Heart left ventricle (tissue), 16 donors: ENCODE measurements at places on chromosomes 2 and 18. TPM values are rescaled to one million over a fixed set of nuclear protein-coding genes. Genes with fewer than 3 reads are reported as not detected.
A peak's percentile ranks its signal among the peaks of the same experiment; 100 is the strongest.

- H3K4me1 ChIP-seq, result peaks cover 79% of the 10 kb centered on the region
- no peaks in the 10 kb centered on the region for H3K27me3 ChIP-seq
- peak; percentile 44 for DNase-seq
- no peaks in the 10 kb centered on the region for H3K36me3 ChIP-seq
- H3K27ac ChIP-seq, result peak overlapping the region; percentile 93
Observed at GRCh38 chr2:9261231-9261883, 54.7 kb downstream of the ASAP2 start.

DNA sequence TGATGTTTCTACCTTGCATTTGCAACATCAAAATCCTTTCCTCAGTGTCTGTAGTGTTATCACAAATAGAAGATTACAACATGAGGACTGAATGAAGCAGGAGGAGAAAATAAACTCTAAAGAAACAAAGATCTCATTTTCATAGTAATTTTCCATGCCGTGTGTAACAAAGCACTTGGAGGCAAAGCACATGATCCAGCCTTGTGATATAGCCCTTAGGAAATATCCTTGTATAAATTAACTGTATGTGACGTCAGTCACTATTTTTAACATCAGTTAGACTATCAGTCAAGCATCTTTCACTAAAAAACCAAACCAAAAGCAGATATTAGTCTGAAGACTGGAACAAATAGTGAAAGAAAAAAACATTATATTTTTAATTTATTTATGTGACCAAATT lies 492.1 kb upstream of the CNTNAP5 start:
- no peak overlapping the region for H3K4me3 ChIP-seq
- no peak overlapping the region for H3K27ac ChIP-seq
- H3K27me3 ChIP-seq, result no peaks in the 10 kb centered on the region

DNA sequence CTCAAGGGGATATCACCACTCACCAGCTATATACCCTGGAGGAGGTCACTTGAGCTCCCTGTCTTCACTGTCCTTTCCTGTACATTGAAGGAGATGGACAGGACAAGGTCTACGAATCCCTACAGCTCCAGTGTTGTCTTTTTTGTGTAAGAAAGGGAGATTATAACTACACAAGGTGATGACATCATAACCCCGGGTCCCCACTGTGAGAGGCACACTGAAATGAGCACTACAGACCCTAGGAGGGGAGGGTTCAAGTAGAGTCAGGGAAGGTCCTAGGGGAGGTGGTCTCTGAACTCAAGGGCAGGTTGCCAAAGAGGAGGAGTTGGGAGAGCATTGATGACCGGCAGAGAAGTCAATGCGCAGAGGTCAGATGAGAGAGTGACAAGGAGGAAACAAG lies 108.3 kb upstream of the SLC14A2 start:
- no peaks in the 10 kb centered on the region for H3K27me3 ChIP-seq
- H3K27ac ChIP-seq, result no peak overlapping the region
- no peaks in the 10 kb centered on the region for H3K36me3 ChIP-seq
- peaks cover 15% of the 10 kb centered on the region for H3K4me1 ChIP-seq
- DNase-seq, result no peak

DNA sequence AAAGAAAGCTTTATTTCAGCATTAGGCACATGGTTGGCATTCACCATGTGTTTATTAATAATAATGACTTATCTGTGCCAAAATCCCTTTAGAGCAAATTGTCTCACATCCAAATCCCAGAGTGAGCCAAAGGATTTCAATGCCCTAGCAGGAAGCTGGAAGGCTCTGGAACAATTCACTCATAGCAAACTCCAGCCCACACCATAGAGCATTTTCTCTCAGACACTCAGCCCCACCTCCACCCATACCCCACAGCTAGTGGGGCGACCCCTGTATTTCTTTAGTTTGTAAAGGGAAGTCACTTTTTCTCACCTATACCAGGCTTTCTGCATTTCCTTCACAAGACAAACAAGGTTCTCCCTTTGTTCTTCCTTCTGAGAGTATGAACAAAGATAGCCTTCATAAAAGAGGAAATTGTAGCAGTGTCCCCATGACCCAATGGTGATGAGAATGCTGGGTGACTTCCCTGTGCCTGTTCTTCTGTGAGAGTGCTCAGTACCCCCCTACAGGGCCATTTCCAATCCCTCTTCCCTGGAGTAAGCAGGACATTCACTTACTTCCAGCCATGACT lies 100.1 kb upstream of the APCDD1 start:
- H3K36me3 ChIP-seq, result no peaks in the 10 kb centered on the region
- no peak for DNase-seq
- H3K4me3 ChIP-seq, result no peak overlapping the region

AKAIN1 gene
- total RNA-seq, result not detected

GRCh38 chr2:173386738-173387065 lies 32.0 kb downstream of the CDCA7 start:
- H3K36me3 ChIP-seq, result no peaks in the 10 kb centered on the region
- H3K27ac ChIP-seq, result no peak overlapping the region
- peaks cover 3% of the 10 kb centered on the region for H3K27me3 ChIP-seq
- no peak for DNase-seq
- H3K4me3 ChIP-seq, result no peak overlapping the region

DNA sequence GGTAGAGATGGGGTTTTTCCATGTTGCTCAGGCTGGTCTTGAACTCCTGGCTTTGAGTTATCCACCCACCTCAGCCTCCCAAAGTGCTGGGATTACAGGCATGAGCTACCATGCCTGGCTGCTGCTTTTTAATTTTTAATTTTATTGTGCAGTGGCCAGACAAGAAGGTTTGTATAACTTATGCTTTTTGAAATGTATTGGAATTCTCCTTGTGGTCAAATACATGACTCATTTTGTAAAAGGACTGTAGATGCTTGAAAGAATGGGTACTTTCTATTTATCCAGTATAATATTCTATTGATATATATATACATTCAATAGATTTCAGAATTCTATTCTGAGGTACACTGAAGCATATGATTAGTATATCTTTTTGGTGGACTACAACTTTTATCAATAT lies 82.6 kb upstream of the ST3GAL5 start:
- no peaks in the 10 kb centered on the region for H3K4me1 ChIP-seq
- no peak overlapping the region for H3K27ac ChIP-seq
- DNase-seq, result no peak
- H3K36me3 ChIP-seq, result no peaks in the 10 kb centered on the region
- H3K4me3 ChIP-seq, result no peak overlapping the region

GRCh38 chr2:185144159-185144919 lies 546.0 kb downstream of the ZNF804A start:
- no peak for DNase-seq
- no peaks in the 10 kb centered on the region for H3K4me1 ChIP-seq
- H3K4me3 ChIP-seq, result no peak overlapping the region
- H3K27me3 ChIP-seq, result no peaks in the 10 kb centered on the region

GRCh38 chr2:191234376-191234775 lies 10.8 kb upstream of the MYO1B start:
- H3K27ac ChIP-seq, result peak overlapping the region; percentile 75
- H3K36me3 ChIP-seq, result no peaks in the 10 kb centered on the region

RMND5A gene
- 133 TPM for total RNA-seq

DNA sequence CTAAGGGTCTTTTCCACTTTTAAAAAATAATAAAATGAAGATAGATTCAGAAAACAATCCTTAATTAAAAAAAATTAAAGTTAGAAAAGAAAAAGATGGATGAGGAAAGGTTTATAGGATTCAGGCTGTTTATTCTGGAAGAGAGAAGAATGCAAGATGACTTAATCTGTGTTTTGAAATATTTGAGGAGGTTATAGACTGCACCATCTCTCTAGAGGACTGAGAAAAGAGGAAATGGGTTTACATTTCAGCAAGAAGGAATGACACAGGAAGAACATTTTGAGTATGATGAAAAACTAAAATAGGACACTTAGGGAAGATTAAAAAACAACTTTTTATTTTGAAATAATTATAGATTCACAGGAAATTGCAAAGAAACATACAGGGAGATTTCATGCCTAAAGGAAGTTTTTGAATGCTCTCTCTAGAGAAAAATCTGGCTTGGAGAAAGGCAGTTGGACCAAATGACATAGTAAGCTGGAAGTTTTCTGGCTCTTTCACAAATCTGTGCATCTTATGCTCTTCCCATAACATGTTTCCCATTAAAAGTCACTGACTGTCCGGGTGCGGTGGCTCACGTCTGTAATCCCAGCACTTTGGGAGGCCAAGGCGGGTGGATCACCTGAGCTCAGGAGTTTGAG lies 75.0 kb downstream of the CERS6 start:
- peaks cover 51% of the 10 kb centered on the region for H3K4me1 ChIP-seq
- DNase-seq, result no peak
- H3K4me3 ChIP-seq, result no peak overlapping the region
- no peaks in the 10 kb centered on the region for H3K27me3 ChIP-seq

- no peak for DNase-seq
- H3K4me1 ChIP-seq, result no peaks in the 10 kb centered on the region
- H3K27ac ChIP-seq, result no peak overlapping the region
- H3K36me3 ChIP-seq, result no peaks in the 10 kb centered on the region
- no peak overlapping the region for H3K4me3 ChIP-seq
Observed at GRCh38 chr2:228767196-228767595, 503.9 kb downstream of the PID1 start.

DNA sequence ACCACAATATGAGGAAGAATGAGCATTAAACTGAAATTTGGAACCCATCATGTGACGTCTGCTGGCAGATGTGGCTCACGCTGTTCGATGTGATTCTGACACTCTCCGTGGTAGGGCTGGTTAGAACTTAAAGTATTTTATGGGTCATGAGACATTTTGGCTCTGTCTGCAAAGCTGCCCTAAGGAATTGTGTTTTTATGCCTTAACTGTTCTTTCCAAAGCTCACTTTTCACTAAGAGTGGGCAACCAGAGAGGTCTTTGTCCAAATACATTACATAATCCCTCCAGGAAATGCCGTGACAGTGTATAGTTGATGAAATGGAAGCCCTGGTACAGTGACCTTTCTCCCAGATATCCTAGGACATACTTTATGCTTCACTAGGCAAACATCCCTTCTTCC lies 119.1 kb downstream of the AQP4 start:
- H3K27me3 ChIP-seq, result no peaks in the 10 kb centered on the region
- H3K36me3 ChIP-seq, result no peaks in the 10 kb centered on the region
- no peak overlapping the region for H3K4me3 ChIP-seq
- no peak overlapping the region for H3K27ac ChIP-seq
- no peaks in the 10 kb centered on the region for H3K4me1 ChIP-seq
- DNase-seq, result no peak

DNA sequence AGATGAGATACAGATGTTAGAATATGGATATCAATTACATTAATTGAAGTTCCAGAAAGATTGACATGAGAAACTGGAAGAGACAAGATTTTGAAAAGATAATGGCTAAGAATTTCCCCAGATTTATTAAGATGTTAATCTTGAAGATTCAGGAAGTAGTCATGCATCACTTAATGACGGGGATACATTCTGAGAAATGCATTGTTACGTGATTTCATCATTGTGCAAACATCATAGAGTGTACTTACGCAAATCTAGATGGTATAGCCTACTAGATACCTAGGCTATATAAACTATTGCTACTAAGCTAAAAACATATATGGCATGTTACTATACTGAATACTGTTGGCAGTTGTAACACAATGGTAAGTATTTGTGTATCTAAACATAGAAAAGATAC lies 6.8 kb upstream of the CHMP3 start:
- H3K27ac ChIP-seq, result no peak overlapping the region
- DNase-seq, result no peak
- H3K4me1 ChIP-seq, result no peaks in the 10 kb centered on the region
- no peak overlapping the region for H3K4me3 ChIP-seq
- H3K36me3 ChIP-seq, result no peaks in the 10 kb centered on the region

ZCCHC2 gene
- 15.7 TPM for total RNA-seq

CYS1 gene
- total RNA-seq, result 7.8 TPM
